ENCODE measurements at places on chromosomes 6 and 20.

DNA sequence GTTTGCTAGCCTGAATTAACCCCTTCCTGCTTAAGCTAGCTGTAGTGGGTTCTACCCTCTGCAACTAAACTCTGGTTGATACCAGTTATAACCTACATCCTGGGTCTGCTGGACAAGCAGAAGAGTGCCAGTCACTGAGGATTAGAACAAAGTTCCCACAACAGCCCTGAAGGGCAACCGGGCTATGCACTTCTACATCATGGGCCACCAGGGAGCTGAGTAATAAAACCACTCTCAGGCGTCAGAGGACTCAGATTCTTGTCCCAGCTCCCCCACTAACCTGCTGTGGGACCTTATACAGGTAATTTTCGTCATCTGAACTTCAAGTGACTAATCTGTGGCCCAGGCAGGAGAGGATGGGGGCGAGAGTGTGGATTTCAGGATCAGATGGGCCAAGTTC is 56.8 kb downstream of the EYA2 start:
- DNase-seq: no peak

GRCh38 chr6:2514965-2515543 is 235.7 kb downstream of the MYLK4 start:
- no peak for DNase-seq

- DNase-seq: no peak
Observed at GRCh38 chr6:6889601-6890000, 218.2 kb upstream of the RREB1 start.

DNA sequence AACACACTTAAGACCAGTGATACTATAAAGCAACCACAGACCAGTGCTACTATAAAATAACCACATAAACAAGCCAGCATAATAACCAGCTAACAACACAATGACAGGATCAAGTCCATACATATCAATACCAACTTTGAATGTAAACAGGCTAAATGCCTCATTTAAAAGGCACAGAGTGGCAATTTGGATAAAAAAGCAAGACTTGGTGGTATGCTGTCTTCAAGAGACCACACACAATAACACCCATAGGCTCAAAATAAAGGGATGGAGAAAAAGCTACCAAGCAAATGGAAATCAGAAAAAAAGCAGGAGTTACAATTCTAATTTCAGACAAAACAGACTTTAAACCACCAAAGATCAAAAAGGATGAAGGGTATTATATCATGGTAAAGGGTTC is 19.8 kb upstream of the ELOVL4 start:
- DNase-seq: no peak

- DNase-seq: no peak
Observed at GRCh38 chr20:42587427-42587826, 602.3 kb downstream of the PTPRT start.

DNA sequence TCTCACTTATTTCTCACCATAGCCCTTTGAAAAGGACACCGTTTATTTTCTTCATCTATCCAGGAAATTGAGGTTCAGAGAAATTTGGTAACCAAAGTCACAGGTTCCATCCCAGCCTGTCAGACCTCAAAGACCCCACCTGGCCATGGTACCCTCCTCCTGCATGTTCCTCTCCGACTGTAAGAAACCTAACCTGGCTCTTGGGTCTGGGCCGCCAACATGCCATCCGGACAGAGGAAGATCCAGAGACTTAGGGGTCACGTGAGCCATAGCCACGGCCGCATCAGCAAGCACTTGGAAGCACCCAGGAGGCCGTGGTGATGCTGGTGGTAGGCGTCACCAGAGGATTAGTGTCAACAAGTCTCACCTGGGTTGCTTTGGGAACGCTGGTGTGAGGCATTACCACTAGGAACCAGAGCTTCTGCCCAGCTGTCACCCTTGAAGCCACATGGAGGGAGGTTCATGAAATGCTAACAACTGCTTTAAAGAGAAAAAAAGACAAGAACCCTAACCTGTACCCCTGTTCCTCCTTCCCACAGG is 177.1 kb downstream of the EYA2 start:
- no peak for DNase-seq

DNA sequence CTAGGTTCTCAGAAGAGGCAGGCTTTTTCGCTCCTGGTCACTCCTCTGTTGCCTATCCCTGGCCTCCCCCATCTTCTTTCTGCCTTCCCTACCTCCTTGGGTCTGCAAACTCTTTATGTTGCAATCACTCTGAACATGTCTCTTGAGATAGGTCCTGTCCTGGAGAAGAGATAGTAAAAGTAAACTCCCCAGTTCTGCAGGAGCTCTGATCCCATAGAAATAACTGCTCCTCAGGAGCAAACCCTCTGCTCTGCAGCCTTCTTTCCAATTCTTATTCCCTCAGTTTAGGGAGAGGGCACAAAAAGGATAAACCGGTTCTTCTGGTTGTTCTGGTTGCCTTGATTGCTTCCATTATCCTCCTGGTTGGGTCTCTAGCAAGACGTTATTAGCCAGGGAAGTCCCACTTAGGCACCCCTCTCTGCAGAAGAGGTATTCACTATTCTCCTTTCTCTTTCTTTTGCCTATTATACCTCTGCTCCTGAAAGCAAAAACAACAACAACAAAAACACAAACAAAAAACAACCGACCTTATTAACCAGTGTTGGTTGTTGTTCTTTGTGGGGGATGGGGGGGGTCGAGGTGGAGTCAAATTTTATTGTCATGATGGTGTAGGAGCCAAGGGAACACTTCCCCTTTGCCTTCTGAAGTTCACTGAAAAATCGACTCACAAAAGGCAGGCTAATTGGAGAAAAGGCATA is 973 bp downstream of the TRIM38 start:
- DNase-seq: peak; percentile 69

DNA sequence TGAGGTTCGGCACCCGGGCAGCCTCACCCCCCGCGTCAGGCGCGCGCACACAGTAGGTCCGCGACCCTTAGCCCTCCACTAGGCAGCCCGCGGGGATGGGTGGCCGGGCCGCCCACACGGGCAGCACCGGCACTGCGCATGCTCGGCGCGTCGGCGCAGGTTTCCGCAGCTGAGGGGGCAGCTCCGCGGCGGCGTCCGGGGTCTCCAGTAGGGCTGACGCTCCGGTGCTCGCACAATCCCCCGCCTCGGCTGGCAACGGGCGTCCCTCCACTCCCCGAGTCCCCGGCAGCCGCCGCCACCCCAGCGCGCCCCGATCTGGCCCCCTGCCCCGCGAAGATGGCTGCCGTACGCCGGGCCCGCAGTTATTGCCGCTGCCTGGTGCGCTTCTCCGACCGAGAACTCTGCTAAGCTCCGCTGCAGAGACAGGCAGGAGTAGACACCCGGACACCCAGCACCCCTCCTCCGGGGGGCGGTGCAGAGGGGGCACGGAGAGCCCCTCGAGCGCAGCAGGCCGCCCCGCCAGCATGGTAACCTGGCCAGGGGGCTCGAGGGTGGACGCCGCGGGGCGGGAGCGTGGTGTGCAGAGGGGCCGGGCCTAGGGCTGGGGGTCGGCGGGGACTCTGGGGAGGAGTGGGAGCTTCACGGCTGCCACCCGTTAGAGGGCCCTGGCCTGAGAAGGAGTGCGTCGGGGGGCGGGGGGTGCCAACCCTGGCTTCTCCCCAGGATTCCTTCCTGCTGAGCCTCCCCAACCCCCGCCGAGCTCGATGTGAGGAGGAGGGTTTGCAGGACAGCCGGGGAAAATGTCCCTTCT is at the start of gene FBXO9:
Gene FBXO9 (plus strand): TSS at position 139 of the 811 bp plus-strand sequence. CDS start 386 bp downstream, at position 525.
- peak; percentile 88 for DNase-seq

GRCh38 chr6:168047841-168048723 is 30.9 kb downstream of the FRMD1 start:
- DNase-seq: no peak

DNA sequence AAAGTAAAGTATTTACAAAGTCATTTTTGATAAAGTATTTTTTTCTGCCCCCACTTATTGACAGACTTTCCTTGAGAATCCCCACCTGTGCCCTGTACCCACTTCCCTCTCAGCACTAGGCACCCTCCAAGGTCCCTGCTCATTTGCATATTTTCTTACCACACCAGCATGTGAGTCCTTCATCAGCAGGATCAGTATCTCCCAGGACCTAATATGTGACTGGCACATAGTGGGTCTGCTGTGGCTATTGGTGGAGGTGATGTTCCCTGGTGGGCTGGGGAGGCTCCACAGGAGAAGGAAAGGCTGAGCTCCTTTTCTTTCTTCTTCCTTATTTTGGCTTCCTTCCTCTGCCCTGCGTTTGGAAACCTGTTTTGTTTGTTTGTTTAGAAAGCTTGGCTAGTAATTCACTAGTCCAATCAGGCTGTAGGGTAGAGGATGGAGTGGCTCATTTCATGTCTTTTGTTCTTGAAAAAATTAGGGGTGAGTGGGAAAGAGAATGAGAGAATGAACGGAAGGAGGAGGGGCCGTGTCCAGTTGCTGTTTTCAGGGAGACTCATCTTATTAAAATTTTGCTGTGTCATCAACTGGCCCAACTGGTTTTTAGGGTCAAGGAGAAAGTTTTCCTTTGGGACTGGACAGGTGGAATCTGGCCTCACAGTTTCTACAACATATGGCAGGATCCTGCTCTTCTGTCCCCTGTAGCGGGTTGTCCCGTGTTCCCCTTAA is 2.8 kb upstream of the RNF24 start:
- no peak for DNase-seq

- DNase-seq: no peak
Observed at GRCh38 chr6:16181439-16182297, 52.8 kb downstream of the MYLIP start.

GRCh38 chr6:53811082-53811481 is 16.3 kb downstream of the LRRC1 start:
- peak; percentile 25 for DNase-seq

DNA sequence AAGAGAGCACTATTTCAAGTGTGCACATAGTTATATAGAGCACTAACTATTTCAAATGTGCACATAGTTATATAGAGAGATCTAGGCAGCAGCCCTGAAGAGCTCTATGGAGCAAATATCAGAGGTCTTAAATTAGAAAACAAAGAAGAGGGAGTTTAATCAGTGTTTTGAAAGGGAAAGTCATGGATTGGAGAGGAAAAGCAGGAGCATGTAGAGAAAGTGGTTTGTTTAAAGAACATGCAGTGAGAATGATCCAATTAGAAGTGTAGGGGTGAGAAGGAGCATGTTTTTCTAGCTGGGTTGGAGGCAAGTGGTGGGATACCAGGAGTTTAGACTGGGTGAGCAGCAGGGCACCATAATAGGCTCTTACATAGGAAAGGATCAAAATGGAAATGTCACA is 17.2 kb downstream of the TREML1 start:
- no peak for DNase-seq

DNA sequence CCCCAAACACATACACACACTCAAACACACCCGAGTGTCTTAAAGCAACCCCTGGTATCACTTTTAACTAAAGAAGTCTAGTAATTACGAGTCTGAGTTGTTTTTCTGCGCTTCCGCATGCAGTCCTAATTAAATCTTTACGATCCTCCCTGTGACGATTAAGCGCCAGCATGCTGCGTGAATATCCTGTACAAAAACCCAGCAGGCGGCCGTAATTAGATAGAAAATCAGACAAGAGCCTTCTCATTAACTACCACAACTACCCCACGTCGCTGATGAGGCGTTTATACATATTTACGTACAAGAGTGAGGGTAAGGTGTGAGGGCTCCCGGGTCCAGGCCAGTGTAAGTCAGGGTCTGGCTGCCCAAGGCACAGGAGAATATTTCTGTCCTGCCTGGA is 8.1 kb downstream of the TFAP2B start:
- DNase-seq: no peak

DNA sequence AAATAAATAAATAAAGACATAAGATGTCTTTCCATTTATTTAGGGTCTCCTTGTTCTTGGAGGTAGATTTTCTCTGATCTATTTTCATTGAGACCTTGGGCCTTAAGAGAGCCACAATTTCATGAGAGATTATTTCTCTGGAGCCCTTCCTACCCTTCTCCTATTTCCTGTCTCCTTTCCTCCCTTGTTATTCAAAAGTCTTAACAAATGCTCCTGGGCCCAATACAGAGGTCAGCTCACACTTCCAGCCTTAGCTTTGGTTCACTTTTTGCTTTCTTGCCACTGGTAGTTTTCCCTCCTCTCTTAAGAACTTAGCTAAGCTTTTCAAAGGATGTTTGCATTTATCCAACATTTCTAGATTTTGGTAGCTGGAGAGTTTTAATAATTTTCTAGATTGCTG is 44.0 kb downstream of the PTPRA start:
- peak; percentile 25 for DNase-seq

Data from iPS-NIHi11 (cell line).